Smooth muscle cell of bladder (primary cell): ENCODE measurements at places on chromosomes 6 and 20. TPM values are rescaled to one million over a fixed set of nuclear protein-coding genes. Genes with fewer than 3 reads are reported as not detected.

The ERVFRD-1 gene
- not detected in 2 replicates for total RNA-seq

The OPRL1 gene
- total RNA-seq, result 1.6 and 1.9 TPM in 2 replicates

The PLCB1 gene
- 50.3 and 52.3 TPM in 2 replicates for total RNA-seq

The GRM1 gene
- under 0.01 TPM in 2 replicates for total RNA-seq

The TSPO2 gene
- not detected in 2 replicates for total RNA-seq

The RIPPLY2 gene
- total RNA-seq, result 0.28 TPM in 1 of 2 replicates, not detected in the other

The PPT2 gene
- total RNA-seq, result 50.2 and 67.4 TPM in 2 replicates
